ENCODE measurements at places on chromosomes 3 and 15.

- DNase-seq: no peak
These were observed 14.2 kb downstream of the ZNF280D start for GRCh38 chr15:56719021-56719612.

DNA sequence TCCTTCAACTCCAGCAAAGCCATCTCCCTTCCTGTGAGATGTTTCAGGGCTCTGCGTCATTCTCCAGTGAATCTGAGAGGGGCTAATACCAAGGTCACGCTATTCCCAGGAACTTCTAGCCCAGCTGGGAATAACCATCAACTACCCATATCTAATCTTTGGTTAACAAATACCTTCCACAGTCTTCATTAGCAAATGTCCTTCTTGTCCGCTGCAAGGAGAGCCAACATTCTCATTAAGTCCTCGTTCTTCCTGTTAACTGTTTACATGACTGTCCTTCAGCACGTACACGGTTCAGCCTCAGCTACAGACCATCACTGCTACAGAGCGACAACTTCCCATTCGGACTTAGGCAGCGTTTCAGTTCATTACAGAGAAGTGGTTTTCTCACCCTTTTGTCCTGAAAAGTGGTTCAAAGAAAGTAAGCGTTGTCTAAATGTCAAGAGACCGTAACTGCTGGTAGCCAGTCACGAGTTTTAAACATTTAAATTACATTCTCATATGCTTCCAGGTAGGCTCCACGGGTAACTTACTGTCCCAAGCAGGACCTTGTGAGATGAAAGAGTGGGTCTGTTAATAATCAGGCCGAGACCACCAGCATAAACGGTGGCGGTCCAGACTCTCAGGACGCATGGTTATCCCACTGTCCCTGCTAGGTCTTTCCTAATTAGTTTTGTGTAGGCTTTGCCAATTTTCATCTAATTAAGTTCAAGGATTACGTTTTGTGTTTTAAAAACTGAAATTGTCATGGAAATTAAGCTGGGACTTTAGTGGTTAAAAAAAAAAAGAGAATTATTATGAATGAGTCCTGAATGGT lies 63.8 kb downstream of the CHSY1 start:
- DNase-seq: no peak

- DNase-seq: no peak
These were observed 60.8 kb upstream of the GOLIM4 start for GRCh38 chr3:168156479-168156878.

- no peak for DNase-seq
These were observed 27.6 kb upstream of the ATP8B4 start for GRCh38 chr15:50146632-50147031.

GRCh38 chr3:38084334-38085310 lies 45.6 kb downstream of the DLEC1 start:
- no peak for DNase-seq

GRCh38 chr15:63357731-63358130 lies 23.9 kb downstream of the CA12 start:
- no peak for DNase-seq

GRCh38 chr3:53677413-53677812 lies 168.8 kb downstream of the CHDH start:
- DNase-seq: no peak

DNA sequence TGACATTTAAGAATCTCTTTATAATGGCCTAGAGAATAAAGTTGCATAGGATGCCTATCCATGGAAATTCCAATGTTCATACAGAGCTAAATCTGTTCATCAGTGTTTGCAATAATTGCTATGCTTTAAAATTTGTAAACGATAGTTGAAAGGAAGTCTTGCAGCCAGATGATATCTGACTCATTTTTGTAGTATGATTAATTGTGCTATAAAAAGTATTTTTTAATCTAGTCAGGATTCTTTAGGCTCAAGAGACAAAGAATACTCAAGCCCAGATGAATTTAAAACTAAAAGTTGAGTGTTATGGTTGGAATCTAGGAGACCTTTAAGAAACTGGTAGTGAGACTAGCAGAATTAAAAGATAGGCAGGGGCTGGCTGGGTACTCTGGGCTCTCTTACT lies 50.5 kb downstream of the SUCNR1 start:
- DNase-seq: no peak

DNA sequence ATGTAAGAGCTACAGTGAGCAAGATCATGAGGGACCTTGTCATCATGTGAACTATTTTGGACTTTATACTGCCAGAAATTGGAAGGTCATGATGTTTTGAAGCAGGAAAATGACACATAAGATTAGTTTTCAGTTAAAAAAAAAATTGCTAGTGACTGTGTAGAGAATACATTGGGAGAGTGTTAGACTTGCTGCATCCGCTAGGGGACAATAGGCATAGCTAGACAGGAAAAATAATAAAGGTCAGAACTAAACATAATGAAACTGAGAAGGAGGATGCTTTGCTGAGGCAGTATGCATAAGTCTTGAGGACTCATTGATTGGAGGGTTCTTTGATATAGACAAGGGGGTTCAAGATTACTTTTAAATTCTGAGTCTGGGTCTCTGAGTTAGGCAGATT lies 275.8 kb upstream of the KCNH8 start:
- DNase-seq: no peak

- DNase-seq: peak; percentile 39
These were observed 10.2 kb downstream of the SNRK start for GRCh38 chr3:43296565-43296964.

DNA sequence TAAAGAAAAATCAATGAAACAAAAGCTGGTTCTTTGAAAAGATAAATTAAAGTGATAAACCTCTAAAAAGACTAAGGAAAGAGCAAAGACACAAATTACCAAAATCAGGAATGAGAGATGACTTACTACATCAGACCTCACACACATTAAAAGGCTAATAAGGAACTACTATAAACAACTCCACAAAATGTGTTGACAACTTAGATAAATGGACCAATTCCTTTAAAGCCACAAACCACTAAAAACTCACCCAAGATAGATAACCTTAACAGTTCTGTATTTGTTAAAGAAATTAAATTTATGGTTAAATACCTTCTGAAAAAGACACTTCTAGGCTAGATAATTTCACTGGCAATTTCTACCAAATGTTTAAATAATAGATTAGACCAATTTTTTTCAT lies 170.4 kb downstream of the SMAD6 start:
- no peak for DNase-seq

DNA sequence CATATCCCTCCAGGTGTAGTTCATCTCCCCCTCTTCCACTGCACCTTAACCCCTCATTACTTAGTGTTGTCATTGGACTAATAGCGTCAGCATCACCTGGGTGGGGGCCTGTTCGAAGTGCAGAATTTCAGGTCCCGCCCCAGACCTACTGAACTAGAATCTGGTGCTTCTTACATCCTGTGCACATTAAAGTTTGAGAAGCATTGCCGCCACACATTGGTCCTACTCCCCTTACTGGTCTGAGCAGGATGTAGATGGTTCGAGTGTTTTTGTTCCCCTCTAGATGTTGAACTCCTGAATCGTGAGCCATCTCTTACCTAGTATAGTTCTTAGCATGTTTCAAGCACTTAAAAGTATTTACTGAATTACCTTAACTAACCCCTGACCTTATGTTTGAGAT lies 13.2 kb downstream of the KLHL18 start:
- no peak for DNase-seq

DNA sequence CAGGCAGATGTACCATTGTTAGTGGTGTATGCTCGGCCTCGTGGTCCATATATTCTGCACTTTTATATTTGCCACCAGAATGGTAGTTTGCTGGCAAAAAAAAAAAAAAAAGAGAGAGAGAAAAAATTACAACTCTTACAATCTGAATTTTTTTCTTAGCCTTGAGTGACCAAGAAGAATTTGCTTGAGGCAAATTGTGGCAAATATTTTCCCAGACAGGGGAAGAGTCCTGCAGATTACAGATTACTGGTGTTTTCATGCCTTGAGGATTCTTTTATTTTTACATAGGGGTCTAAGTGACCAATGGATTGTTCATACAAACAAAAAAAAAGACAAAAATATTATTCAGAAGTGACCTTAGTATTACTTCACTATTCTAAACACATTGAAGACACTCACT lies 283.3 kb downstream of the BBX start:
- no peak for DNase-seq

DNA sequence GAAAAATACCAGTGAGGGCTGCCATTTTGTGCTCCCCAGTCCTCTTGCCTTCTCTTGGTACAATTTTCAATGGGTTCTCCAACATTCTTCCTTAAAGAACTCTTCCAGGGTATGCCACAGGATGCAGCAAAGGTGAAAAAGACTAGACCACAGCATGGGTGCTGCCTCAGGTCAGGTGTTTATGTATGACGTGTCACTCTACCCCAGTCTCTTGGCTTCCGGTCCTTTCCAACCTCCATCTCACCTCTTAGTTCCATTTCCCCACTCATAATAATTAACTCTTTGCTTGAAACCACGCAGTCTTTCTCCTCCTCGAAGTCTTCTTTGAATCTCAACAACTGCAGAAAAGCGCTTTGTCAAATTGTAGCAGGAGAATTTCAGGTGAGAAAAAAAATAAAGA lies 104.7 kb upstream of the TBC1D5 start:
- DNase-seq: no peak

GRCh38 chr3:25460751-25461150 lies 32.7 kb downstream of the RARB start:
- DNase-seq: peak; percentile 1

GRCh38 chr3:37129871-37130270 lies 44.5 kb downstream of the LRRFIP2 start:
- no peak for DNase-seq

DNA sequence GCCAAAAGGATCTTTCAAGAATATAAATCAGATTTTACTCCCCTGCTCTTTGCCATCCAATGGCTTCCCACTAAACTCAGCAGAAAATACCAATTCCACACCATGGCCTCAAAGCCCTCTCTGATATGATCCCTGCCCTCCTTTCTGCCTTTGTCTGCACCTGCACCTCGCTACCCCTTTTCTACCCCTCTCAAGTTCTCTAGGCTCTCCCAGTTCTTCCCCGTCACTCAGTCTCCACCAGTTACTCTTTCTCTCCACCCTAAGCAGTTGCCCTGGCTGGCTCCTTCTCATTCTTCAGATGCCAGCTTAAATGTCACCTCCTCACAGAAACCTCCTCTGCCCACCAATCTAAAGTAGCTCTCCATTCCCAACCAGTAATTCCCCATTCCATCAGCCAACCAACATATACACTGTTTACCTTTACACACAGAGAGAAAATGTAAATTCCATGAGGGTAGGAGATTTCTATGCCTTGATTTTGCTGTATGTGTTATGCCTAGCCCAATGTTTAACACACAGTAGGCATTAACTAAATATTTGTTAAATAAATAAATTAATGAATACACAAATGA lies 93.6 kb upstream of the LPP start:
- no peak for DNase-seq

- DNase-seq: no peak
These were observed 264.7 kb downstream of the RBMS3 start for GRCh38 chr3:29545615-29546014.

GRCh38 chr3:33137691-33138090 lies 23.9 kb downstream of the CRTAP start:
- DNase-seq: no peak

GRCh38 chr15:72491768-72492167 lies 17.6 kb downstream of the ARIH1 start:
- no peak for DNase-seq
